NB4 (cell line): ENCODE measurements at places on chromosomes 4 and X.

GRCh38 chrX:68820476-68821110 lies 8.2 kb upstream of the EFNB1 start:
- no peak for DNase-seq

DNA sequence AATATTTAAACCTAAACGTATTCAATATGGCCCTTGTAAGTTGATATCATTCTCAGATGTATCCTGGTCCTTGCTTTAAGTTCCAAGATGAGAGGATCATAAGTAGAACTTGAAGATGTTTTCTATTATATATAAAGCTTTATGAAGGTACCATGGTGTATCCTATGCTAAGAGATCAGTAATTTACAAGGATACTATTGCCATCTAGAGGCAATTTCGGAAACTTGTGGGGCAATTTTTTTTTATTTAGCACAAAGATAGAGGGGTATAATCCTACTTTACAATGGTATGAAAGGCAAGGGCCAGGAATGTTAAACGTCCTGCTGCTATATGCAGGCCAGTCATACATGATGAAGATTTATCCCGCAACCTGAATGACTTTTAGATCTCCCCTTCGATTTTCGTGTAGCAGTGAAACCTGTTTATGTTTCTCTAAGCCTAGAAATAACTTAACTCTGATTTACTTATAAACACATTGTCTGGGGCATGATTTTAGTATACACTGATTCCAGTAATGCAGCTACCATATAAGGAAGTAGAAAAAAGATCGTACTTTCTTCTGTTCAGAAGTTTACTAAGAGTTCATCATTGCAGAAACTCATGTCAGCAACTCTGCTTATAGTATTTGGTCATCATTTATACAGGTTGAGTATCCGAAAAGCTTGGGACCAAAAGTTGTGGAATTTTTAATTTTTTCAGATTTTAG lies 2.6 kb downstream of the SLC25A31 start:
- DNase-seq = peak; percentile 46

DNA sequence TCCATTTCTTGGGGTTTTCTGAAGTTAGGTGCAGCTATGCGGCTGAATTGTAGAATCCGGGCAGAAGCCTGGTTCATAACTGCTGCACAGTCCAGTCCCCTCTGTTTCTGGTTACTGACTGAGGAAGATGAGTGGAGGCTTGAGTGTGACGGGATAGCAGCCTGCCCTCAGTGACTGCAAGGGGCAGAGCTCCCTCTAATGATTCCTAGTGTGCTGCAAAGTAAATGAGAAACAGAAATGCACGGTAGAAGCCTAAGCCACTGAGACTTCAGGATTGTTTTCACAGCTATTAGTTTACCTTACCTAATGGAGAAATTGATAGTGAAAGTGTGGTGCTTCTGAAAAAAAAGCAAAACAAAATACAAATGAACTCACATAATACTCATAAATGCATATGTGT lies 189.2 kb downstream of the GPM6A start:
- no peak for DNase-seq

DNA sequence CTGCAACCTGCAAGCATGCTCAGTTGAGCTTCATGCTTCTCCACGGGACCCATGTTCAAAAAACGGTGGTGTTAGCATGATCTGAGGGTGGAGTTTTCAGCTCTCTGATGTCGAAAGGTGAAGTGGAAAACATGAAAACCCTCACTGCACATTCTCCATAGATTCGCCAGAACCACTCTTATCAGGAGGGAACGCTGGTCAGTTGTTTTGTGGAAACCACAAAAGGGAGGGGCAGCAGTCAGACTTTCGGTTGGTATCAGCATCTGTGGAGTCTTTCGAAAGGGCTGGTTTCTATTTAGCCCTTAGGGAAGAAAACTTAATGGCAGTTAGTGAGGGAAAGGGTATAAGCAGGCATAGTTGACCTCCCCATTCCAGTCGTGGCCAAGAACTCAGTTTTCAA lies 12.6 kb downstream of the PPA2 start:
- peak; percentile 94 for DNase-seq

DNA sequence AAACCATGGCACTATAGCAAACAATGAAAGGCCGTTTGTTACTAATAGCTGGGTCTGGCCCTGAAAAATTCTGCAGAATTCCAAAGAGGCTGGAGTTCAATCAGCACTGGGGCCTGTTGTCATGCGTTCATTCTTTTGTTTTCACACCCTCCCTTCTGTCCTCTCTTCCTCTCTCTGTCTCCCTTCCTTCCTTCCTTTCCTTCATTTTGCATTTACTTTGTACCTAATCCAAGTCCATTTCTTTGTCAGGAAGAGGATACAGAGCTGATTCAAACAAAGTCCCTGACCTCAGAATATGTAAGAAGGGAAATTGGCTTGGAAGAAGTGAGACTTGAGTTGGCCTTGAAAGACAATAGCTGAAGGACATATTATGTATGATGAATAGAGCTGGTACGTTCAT lies 119.6 kb upstream of the LDB2 start:
- no peak for DNase-seq

DNA sequence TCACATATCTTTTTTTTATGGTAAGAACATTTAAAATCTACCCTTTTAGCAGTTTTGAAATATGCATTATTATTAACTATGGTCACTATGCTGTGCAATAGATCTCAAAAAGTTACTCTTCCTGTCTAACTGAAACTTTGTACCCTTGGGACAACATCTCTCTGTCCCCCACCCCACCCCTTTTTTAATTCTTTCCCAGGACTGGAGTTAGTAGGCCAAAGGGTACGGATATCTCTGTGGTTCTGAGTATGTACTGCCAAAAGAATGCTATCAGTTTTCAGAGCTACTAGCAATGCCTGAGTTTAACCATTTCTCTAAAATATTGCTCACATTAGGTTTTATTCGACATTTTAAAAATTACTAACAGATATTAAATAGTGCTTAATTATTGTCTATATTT lies 4.7 kb upstream of the FAM241A start:
- DNase-seq = no peak

DNA sequence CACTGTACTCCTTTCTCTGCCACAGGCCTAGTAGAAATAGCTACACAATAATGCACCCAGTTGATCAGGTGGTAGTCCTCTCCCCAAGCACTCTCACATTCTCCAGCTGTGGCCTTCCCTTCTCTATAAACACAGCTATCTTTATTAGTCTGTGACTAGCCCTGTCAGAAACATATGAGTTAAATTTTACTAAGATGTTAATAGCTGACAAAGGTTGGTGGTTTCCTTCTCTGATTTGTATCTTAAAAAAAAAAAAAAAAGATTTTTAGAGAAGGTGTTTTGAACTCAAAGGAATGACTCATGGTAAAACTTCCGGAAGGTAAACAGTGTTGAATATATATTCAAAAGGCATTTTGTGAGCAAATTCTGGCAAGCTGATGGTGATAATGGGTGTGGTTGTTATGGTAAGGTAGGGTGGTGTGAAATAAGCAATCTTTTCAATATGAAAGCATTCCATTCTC lies 327.4 kb downstream of the PPP3CA start:
- DNase-seq = no peak

DNA sequence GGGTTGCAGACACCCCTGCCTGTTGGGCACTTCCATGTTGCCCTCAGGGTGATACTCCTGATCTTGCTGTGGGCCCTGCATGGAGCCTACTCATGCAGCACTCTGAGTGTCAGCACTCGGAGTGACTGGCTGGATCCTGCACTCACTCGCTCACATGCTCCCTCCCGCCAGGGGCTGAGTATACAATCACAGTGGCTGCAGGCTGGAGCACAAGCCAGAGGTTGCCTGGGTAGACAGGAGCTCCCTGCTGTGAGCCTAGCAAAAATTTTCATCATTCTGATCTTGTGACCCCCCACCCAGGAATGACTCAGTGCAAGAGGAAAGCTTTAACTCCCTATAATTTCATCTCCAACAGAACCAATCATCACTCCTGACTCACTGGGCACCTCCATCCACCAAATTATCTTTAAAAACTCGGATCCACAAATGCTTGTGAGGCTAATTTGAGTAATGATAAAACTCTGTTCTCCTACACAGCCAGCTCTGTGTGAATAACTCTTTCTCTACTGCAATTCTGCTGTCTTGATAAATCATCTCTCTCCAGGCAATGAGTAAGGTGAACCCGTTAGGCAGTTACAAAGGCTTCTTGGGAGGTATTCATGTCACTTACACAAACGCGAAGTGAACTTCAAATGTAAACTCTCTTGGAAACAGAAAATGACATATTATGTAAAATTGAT lies 1180.8 kb upstream of the PABPC4L start:
- DNase-seq = no peak
